ENCODE measurements at places on chromosomes 6 and 20.

- DNase-seq: no peak
Measured at GRCh38 chr20:61285152-61285645, 33.1 kb downstream of the CDH4 start.

DNA sequence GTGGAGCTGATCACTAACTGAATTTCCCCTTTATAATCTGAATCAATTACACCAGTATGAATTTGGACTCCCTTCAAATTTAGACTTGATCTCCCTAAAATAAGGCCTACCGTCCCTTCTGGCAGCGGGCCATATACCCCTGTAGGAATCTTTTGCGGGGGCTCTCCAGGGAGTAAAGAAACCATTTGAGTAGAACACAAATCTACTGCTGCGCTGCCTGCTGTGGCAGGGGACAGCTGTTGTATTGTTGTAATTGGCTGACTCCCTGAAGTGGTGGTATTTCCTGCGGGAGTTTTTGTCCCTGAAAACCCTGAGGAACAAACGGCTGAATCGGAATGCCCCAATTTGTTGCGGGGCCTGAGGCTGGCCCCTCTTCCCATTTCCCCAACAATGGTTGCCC lies 16.0 kb upstream of the PTCRA start:
- DNase-seq: no peak

- DNase-seq: no peak
Measured at GRCh38 chr6:135675862-135676261, 175.6 kb upstream of the PDE7B start.

GRCh38 chr20:30486103-30486478 lies 771.4 kb upstream of the DEFB115 start:
- no peak for DNase-seq

DNA sequence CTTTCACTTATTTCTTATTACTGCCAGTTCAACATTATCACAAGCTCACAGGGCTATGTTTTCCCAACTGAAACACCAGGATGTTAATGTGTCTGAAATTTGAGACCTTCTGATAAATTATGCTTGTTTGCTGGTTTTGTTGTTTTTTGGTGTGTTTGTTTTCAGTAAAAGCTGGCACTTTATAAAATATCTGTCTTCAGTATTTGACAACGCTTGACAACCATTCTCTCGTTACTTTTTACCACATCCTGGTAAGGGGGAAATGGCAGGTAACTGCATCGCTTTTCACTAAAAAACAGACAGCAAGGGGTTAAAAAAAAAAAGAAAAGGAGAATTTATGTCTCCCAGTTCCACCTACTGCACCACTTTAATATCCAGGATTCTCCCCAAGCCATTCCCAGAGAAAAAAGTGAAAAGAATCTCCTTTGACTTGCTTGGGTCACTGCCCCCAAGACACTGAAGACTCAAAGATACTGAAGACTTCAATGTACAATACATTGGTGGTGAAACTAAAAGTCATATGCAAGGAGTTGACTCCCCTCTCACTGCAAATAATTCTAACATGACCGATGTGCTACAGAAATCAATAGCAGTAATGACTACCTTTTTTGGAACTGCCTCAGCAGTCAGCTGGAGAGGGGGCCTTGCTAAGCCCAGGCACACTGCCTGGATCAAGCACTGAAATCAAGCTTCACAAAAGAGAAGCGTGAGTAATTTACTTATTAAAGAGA lies 88.9 kb downstream of the HIVEP2 start:
- DNase-seq: no peak

GRCh38 chr6:11815231-11815630 lies 36.6 kb upstream of the ADTRP start:
- DNase-seq: no peak

DNA sequence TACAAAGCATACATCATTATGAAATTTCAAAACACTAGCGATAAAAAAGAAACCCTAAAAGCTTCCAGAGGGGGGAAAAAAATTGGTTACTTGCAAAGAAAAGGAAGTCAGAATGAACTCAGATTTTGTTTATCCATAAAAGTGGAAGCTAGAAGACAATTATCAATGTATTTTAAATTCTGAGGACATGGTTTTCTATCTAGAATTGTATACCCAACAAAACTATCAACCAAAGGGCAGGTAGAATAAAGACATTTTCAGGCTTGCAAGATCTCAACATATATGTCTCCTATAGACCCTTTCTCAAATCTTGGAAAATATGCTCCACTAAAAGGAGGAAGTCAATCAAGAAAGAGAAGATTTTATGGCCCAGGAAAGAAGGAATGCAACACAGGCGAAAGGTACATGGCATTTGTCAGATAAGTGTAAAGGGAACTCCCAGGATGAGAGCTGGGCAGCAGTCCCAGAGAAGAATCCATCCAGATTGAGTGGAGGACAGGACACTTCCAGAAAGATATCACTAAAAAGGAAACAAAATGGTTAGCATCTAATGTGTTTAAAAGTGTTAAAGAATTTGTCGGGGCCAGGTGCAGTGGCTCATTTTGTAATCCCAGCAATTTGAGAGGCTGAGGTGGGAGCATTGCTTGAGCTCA lies 45.4 kb upstream of the ZFAND3 start:
- no peak for DNase-seq

GRCh38 chr6:25303254-25303653 lies 24.1 kb downstream of the CARMIL1 start:
- DNase-seq: no peak

GRCh38 chr6:57017841-57018240 lies 28.7 kb upstream of the KIAA1586 start:
- no peak for DNase-seq

GRCh38 chr6:160667639-160668481 lies 3.8 kb upstream of the LPA start:
- DNase-seq: peak; percentile 11

- DNase-seq: no peak
Measured at GRCh38 chr6:150632785-150633485, 33.2 kb downstream of the PLEKHG1 start.

- peak; percentile 42 for DNase-seq
Measured at GRCh38 chr6:28225056-28225834, at the start of gene ZSCAN9. ZSCAN9 (plus strand) TSS chr6:28225275; CDS start chr6:28227085, 1,810 bp downstream.

GRCh38 chr20:45183084-45183483 lies 8.4 kb downstream of the PI3 start:
- DNase-seq: no peak

- DNase-seq: no peak
Measured at GRCh38 chr20:48404598-48404997, 423.2 kb downstream of the PREX1 start.

DNA sequence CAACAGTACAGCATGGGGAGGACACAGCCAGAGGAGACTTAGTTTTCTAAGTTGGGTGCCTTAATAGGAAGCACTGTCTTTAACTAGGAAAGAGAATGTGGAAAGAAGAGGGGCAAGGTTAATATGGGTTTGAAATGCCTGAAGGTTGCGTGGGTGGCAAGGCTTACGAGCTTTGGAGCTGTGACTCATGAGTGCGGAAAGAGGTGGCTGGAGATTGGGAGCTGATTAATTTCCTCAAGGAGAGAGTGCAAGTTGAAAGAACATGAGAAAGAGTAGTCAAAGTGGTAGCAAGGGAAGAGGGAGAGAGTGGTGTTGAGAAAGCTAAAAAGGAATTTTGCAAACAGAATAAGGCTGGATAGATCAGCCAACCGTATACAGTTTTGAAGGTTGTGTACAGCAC lies 315.1 kb upstream of the PRND start:
- no peak for DNase-seq

- DNase-seq: no peak
Measured at GRCh38 chr20:22686097-22686496, 101.7 kb upstream of the FOXA2 start.

DNA sequence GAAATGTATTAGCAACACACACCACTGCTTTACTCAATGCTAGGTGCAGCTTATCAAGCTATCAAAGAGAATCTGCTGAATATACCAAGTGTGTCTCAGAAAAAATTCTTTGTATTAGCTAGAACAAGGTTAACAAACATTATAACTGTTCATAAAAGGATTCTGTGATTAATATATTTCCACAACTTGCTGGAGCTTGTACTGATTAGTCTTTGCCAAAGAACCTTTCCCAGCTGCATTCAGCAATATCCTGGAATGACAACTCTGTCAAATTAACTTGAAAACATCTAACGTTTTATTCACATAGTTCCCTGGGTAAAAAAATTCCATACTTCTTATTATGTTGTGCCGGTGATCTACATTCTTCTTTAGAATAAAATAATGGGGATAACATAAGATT lies 252.7 kb downstream of the FOXC1 start:
- no peak for DNase-seq

- DNase-seq: no peak
Measured at GRCh38 chr6:71737953-71738352, 148.4 kb upstream of the RIMS1 start.

DNA sequence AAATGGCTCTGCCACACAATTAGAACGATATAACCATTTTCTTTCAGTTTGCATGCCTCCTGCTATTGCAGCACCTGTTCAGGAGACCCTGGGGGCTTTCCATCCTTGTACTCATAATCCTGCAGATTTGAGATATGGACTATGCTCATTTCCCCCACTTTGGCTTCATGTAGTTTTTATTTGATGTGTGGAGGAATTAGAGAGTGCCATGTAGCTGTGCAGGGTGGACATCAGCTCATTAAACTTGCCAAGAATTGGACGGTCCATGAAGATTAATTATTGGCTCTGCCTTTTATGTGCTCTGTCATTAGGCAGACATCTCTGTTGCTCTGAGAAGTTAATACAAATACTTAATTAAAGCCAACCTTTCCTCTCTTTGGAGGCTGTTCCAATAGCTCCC lies 66.2 kb upstream of the CD83 start:
- DNase-seq: no peak

GRCh38 chr20:24723647-24724352 lies 225.3 kb upstream of the CST7 start:
- no peak for DNase-seq

Data from stimulated activated CD4-positive, alpha-beta T cell treated with anti-CD3 and anti-CD28 coated beads, Interleukin-4, amount 100 ng/mL, for 4 hours (primary cell).